ENCODE measurements at places on chromosomes 12 and 14. TPM values are rescaled to one million over a fixed set of nuclear protein-coding genes. Genes with fewer than 3 reads are reported as not detected.

DNA sequence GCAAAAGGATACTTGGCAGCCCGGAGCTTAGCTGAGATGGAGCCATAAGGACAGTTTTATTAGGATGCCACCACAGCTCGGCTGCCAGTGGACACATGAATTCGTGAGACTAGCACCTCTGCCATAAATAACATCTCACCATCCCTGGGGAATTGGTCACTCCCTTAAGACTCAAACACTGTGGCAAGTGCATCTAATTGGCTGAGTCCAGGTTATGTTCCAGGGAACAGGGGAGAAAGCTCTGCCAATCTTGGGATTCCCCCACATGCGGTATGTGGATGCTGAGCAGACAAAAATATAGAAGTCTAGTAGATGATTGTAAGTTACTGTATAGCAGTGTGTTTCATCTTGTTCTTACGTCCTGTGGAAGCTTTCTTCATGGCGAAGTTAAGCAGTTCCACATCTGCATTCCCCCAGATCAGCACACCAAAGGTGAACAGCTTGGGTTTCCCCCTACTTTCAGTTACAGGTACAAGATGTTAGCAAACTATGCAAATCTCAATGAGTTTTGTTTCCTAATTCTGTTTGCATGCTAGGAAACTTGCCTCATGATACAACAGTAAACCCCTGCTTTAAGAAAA lies 131.1 kb downstream of the ETV6 start:
- no peak for DNase-seq

- no peak for DNase-seq
Observed at GRCh38 chr12:3417937-3418462, 73.0 kb upstream of the PRMT8 start.

GRCh38 chr12:56723889-56724700 lies 1.0 kb downstream of the NACA start:
- peak; percentile 41 for DNase-seq

DNA sequence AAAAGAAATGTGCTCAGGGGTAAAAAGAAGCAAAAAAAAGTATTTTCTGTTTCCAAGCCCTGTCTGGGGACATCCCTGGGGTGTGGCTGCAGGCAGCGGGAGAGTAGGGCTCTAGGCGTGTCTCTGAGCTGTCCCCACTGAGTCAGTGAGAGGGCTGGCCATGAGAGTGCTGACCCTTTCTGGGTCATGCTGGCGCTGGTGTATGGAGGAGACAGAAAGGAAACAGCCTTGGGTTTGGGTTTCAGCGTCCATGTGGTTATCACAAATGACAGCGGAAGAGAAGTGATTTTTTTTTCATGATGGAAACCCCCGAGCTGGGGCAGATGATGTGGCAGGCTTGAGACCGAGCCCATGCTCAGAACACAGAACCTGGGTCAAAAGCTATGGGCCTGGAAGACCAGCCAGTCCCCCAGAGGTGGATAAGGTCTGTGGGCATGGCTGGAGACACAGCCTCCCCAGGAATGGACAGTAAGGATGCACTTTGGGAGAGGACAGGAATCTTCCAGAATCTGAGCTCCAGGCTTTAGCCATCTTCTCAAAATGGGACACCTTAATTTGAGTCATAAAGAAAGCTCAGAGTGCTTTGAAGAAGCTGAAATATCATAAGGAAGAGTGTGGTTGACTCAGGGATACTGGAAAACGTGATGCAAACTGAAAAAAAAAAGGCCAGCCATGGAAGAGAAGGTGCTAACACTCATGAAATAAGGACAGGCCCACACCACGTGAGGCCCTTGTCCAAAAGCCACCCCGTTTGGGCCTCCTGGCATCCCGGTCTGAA lies 36.2 kb downstream of the SYNE3 start:
- no peak for DNase-seq

DNA sequence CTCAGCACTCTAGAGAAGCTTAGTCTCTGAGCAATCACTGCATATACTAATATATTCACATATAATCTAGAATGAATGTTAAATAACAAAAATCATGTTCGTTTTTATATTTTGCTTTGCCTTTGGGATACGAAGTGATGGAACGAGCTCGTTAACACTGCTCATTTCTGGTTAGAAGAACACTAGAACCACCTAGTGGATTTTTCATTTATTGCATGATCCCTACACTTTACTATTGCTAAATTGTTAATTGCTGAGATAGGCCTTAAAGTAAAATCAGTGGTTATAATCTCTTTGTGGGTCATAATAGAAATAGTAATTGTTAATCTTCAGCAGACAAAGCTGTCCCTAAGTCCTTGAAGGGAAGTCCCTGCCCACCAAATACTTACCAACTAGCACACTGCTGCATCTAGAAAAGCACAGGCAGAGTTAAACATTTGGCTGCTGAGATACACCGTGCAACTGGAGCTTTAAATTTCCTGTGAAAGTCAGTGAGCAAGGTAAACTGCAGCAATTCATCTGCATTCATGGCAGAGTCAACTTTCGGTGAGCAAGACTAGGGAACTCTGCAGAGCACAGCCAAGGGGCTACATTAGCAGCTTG lies 353.7 kb downstream of the APAF1 start:
- DNase-seq = peak; percentile 49

Gene MSI1
- total RNA-seq = not detected

DNA sequence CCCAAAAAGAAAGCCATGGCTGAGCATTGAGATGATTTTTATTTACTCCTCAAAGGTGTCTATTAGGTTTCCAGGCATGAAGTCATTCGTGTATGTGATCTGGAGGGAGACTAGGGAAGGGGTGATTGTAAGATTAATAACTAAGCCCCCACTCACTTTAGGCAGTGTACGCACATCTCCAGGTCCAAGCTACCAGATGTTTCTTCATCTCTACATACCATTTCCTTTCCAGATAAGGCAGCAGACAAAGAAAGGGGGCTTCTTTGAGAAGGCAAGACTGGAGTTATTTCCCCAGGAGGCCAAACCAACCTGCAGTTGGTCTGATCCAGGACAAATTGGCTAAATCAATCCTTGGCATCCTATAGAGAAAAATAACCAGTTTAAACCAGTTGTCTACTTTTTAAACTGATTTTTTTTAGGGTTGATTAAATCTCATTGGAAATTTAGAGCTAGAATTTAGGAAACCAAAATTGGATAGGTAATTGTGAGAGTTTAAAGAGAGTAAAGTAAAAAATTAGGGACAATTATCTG lies 3.9 kb downstream of the HOXC13 start:
- DNase-seq = no peak

- DNase-seq = peak; percentile 62
Observed at GRCh38 chr14:61620130-61620946, 75.0 kb upstream of the HIF1A start.

Gene MGP
- 284 TPM for total RNA-seq

GRCh38 chr12:107244584-107244983 lies 151.2 kb upstream of the CRY1 start:
- DNase-seq = no peak

Gene DNAJC22
- total RNA-seq = 1.3 TPM

Gene SLC17A8
- total RNA-seq = not detected

- DNase-seq = peak; percentile 47
Observed at GRCh38 chr14:95290871-95291431, 28.8 kb downstream of the CLMN start.

GRCh38 chr12:48061938-48062719 lies 43.8 kb downstream of the SENP1 start:
- no peak for DNase-seq

Gene KRT71
- total RNA-seq = not detected

GRCh38 chr12:4206470-4206869 lies 67.1 kb upstream of the CCND2 start:
- DNase-seq = no peak

GRCh38 chr14:95300002-95300696 lies 19.6 kb downstream of the CLMN start:
- no peak for DNase-seq

Gene KRT2
- total RNA-seq = not detected

DNA sequence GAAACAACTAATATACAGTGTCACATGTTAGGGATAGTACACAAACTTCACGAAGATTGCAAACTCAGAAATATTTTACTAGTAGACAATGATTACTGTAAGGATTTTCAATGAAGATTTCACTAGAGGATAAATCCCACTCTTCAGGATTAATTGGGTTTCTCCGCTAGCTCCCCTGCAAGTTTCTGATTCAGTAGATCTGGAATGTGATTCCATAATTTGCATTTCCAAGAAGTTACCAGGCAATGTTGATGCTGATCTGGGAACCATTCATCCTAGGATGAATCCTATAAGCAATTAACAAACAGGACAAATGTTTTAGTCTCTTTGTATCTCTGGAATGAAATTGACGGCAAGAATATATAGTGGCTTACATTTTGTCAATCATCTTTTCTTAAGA lies 272.4 kb downstream of the ALX1 start:
- no peak for DNase-seq

DNA sequence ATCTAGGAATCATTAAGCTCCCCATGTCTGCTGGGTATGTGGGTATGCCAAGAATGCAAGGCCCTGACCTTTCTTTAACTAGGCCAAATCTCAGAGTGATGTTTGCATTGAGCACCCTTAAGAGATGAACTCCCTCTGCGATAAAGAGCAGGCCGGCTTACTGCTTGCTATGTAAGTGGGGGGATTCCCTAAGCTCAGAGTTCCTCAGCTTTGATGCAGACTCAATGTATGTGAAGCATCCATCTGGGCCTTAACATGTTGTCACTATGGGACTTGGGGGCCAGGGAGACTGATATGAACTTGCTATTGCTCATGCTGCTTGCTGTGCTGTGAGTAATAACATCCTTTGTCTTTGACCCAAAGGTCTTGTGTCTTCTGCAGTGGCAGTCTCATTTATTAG lies 149.7 kb downstream of the C12orf75 start:
- peak; percentile 80 for DNase-seq

DNA sequence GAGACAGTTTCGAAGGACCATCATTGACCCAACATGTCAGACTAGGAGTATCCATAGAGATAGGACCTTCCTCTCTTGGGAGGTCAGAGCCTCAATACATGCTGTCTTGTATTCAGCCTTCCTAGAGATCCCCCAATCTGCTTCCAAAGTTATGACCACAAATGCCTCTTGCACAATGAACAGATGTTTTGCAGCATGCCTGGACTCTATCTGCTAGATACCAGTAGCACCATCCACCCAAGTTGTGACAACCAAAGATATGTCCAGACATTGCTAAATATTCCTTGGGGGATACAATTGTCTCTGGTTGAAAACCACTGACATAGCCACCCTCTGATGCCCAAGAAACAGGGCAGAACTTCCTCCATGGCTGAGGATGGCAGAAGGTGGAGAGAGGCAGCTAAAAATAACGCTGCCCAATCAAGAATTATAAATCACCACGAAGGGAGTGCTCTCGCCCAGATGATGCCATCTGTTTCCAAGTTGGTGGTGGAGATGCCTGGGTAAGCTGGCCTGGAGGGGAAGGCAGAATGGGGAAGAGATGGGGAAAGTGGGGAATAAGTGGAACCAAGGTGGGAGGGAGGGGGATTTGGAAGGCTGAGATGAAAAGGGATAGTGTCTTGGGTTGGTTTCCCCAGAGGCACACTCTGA lies 42.9 kb upstream of the NOS1 start:
- no peak for DNase-seq
